GM04503 (cell line): ENCODE measurements at places on chromosomes 4 and X.
A peak's percentile ranks its signal among the peaks of the same experiment; 100 is the strongest.

DNA sequence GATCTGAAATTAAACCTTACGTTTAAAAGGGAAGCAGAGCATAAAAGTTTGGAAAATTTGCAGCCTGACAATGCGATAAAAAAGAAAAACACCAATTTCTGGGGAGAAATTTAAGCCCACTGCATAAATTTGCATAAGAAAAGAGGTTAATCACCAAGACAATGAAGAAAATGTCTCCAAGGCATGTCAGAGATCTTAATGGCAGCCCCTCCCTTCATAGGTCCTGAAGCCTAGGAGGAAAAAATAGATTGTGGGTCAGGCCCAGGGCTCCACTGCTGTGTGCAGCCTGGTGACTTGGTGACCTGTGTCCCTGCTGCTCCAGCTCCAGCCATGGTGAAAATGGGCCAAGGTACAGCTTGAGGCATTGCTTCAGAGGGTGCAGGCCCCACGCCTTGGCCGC, 264.0 kb upstream of the CT83 start:
- no peak for DNase-seq

DNA sequence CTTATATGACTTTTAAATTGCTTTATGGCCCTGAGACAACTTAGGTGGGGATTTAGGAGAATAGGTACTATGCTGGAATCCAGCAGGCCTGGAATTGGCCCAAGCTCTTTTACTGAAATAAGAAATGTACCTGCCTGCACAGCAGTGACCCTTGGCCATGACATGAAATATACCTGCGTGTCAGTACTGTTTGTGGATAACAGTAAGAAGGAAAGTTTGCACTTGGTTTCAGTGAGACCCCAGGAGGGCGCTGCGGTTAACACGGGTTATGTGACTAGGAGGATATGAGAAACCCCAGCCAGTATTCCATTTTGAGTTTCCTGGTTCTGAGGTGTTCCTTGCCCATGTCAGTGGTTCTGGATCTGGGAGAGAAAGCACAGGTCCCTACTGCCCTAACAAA, 5.3 kb downstream of the MTM1 start:
- no peak for DNase-seq

DNA sequence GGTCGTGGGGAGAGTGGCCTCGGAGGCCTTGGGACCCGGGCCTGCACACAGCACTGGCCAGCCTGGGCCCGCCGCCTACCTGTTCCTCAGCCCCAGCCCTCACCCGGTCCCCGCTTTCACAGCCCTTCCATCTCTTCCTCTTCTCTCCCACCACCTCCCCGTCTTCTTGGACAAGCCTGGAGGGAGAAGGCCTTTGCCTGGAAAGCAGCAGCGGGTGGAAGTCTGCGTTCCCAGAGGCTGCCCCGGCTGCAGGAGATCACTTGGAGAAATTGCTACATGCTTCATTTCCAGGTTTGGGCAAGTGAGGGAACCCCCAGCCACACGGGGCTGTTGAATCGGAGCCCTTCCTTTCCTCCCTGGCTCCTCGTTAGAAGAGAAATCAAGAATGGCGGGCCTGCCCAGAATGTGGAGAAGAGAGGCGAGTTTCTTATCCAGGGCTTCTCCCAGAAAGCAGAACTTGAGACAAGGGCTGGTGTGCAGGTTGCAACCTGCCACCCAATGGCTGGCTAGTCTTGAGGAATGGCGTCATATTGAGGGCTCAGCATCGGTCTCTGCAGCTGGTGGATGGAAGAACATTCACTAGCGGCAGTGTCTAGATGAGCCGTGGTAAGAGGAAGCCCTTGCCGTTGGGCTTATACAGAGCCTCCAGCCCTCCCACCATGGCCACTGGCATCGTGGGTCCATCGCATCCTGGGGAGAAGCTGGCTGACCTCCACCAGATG, 1.2 kb upstream of the PDZD4 start:
- DNase-seq, result no peak

DNA sequence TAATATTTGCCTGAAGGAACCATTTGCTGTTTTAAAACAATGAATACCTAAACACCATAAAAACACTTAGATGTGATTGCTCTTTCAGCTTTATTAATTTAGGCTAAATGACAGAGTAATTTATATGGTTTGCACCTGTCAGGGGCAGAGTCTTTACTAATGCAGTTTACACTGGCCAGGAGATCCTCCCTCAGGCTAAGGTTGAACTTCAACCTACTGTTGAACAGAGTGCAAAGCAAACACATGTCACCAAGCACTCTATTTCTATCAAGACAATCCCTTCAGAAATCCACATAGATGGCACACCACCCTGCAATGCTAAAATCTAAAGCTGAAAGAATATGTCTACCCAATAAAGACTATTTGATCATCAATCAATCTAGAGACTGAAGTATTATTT, 147.3 kb downstream of the KLHL13 start:
- DNase-seq, result no peak

- no peak for DNase-seq
Measured at GRCh38 chr4:8085491-8086117, 73.0 kb downstream of the ABLIM2 start.

- no peak for DNase-seq
Measured at GRCh38 chr4:78517050-78517652, 34.4 kb upstream of the ANXA3 start.

DNA sequence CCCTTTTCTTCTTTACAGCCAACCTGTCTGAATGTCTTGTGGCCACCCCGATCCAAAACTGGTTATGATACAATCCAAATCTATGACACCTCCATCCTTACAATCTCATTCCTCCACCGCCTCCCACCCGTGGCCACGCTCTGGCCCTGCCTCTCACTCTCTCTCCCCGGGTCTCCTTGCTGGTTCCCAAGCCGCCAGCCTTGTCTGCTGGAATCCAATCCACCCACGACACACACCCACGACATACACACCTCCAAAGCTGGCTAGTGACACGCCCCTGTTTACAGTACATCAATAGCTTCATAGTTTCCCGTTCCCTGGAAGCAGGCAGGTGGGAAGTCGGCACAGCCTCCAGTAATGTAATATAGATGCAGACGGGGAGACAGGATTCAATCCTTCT, 99.0 kb downstream of the WFS1 start:
- DNase-seq, result no peak

DNA sequence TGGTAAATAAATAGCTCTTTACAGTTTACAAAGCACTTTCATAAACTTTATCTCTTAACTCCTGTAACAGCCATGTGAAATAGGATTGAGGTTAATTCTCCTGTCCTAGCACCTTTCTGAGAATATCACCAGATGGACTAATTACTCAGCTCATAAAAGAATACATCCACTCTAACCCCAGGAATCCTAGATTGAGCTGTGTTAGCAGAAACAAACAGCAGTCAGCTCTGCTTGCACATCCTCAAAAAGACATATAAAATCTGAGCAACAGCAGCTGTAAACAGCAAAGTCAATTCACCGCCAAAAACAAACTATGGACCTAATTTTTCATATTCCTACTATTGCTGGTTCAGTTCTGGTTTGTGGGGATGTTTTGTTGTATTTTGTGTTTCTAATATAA, 182.8 kb downstream of the QDPR start:
- no peak for DNase-seq

GRCh38 chr4:7828793-7829301, 110.8 kb downstream of the AFAP1 start:
- peak; percentile 52 for DNase-seq

DNA sequence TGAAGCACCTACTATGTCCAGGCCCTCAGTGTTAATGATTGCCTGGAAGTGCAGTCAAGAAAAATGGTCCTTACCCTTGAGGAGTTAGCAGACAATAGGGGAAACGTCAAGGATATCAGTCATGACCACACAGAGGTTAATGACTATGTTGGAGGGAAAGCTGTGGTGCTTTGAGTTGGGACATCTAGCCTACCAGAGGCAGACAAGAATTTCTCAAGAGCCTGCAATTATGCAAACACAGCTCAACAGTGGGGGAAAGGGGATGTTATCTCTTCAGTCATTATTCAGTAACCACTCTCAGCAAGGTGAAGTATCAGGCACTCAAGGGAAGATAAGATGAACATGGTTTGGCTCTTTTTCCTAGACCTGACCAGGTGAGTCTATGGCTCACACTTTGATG, 7.0 kb upstream of the FGFBP1 start:
- DNase-seq, result no peak

- no peak for DNase-seq
Measured at GRCh38 chrX:56797574-56798338, 68.7 kb downstream of the NBDY start.

- DNase-seq, result no peak
Measured at GRCh38 chr4:140740422-140740821, 15.8 kb downstream of the TBC1D9 start.

- DNase-seq, result no peak
Measured at GRCh38 chr4:128483041-128483440, 195.4 kb upstream of the PGRMC2 start.

DNA sequence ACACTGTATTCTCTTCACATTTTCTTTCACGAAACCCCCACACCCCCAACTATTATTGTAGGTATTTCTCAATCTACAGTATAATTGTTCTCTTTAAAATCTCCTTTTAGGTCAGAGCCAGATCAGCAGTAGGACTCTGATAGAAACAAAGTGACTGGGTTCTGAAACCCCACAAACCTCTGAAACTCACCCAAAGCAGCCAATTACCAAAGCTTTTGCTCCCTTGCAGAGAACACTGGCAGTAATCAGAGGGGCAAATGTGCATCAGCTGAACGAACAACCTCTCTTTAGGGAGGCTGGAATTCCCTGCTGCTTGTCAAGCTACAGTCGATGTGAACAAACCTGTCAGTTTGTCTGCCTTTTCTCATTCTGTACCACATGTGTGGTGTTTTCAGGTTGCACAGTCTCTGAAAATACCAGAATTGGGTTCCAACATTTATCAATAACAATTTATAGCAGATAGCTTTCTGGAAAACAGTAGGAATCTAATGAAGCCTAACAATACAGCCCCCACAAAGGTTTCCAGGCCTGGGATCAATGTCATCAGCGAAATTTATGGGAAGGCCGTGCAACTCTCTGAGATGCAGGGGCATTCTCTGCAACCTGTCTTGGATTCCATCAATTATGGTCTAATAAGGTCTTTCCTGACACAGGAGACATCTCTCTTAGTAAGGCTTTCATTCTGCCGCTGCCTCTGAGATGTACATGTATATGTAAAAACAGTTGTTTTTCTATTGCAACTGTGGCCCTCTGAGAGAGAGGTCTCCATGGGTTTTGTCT, 395.9 kb downstream of the GPAT3 start:
- DNase-seq, result no peak
